Left renal cortex interstitium (tissue), 4 donors: ENCODE measurements at places on chromosomes 5 and 9. TPM values are rescaled to one million over a fixed set of nuclear protein-coding genes. Genes with fewer than 3 reads are reported as not detected.

PCSK5 gene
- polyA plus RNA-seq, result 16.9 TPM

AIF1L gene
- polyA plus RNA-seq, result 376 TPM

BAAT gene
- polyA plus RNA-seq, result 0.22 TPM

AGXT2 gene
- 55.7 TPM for polyA plus RNA-seq

GABRA6 gene
- polyA plus RNA-seq, result not detected
